ENCODE measurements at places on chromosomes 2 and 18.

DNA sequence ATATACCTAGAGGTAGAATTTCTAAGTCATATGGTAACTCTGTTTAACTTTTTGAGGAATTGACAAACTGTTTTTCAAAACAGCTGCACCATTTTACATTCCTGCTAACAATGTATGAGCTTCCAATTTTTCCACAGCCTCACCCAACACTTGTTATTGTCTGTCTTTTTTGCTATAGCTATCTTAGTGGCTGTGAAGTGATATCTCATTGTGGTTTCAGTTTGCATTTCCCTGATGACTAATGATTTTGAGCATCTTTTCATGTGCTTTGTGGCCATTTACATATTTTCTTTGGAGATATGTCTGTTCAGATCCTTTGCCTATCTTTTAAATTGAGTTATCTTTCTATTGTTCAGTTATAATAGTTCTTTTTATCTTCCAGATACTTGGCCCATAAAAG lies 273.8 kb downstream of the AGPS start:
- no peak for DNase-seq

DNA sequence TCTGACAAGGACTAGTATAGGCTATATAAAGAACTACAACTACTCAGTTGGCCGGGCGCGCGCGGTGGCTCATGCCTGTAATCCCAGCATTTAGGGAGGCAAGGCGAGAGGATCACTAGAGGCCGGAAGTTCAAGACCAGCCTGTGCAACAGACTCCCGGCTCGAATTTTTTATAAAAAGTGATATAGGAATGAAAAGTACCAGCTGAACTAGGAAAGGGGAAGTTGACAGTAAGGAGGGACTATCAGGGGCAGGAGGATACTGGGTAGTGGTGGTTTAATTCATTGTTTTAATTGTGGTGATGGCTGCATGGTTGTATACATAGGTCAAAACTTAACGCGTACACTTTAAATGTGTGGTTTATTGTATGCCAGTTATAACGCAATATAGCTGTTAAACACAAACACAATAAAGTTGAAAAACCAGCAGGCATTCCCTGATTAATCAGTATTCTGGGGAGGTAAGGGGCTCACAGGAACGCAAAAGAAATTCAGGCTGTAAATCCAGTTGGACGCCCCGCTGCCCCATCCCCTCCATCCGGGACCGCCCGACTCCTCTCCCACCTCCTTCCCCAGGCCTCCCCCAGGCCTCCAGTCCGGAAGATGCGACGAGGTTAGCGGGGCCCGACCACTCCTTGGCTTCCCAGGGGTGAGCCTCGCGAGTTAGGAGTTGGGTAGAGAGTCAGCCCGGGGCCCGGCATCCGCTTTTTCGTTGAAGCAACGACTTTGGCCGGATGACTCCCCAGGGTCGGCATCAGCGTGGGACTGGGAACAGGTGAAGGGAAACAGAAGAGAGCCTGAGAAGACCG lies 746 bp upstream of the POLR1B start:
- peak; percentile 90 for DNase-seq

DNA sequence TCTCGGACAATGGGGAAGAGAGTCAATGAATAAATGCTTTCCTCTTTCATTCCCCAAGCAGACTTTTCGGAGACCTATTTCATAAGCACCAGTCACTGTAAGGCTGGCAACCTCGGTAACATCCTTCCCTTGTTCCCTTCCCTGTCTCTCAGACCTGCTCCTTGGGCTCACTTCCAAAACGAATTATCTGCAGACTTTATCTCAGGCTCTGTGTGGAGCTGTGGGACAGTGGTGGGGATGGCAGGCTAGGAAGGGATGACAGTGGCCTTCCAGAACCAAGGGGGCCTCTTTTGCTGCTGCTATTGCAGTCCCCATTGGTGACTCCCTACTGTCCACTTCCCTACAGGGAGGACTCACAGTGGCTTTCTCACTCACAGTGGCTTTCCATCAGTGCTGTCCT lies 185.6 kb upstream of the MEX3C start:
- no peak for DNase-seq

DNA sequence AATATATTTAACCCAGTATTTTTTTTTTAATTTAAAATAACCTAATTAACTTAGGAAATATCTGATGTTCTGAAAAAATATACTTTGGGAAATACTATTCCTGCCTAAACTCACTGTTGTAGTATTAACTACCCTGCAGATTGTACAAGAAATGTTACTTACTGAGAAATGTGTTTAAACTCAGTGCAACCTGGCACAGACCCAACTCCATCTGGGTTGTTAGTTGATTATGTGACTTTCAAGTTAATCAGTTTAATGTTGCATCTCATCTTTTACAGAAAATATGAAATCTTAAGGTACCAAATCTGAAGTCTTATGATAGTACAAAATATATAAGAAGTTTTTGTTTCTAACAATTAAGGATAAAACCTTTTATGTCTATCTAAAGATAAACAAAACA lies 27.3 kb downstream of the VAPA start:
- no peak for DNase-seq

DNA sequence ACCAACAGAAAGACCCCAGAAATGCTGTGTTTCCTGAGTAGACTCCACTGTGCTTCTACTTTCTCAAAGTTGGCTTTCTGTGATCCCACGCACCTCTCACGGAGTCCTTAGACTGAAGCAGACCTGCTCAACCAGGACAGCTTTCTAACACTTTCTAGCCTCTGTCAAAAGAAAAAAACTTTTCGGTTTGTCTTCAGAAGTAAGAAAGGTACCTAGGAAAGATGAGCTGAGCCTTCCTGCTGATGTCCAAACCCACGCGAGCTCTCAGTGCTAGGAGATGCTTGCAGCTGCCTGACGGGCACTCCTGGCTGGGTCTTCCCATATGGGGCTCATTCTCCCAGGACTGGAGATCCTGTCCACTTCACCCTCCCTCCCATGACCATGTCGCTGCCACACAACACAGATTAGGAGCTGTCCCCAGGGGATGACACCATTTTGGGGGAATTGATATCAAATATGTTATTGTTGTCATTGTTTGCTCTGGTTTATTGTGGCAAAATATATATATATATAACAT lies 49.2 kb upstream of the DAPL1 start:
- DNase-seq: no peak

DNA sequence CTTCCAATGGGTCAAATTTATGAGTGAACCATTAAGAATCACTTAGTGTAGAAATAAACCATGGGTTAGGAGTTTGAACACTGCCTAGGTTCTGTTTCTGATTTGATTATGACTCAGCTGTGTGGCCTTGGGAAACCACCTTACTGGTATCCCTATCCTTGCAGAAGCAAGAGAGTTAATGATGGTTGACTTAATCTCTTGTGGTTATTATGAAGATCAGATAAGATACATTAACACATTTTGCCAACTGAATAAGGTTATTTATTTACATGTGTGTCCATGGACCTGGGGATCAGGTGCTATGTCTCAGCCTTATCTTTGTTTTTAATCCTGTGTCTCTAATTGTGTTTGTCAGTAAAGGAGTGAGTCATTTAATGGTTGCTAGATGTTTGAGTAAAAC lies 5.4 kb upstream of the KCNJ13 start:
- no peak for DNase-seq

- no peak for DNase-seq
Measured at GRCh38 chr2:159922563-159922962, 124.6 kb upstream of the CD302 start.

- DNase-seq: no peak
Measured at GRCh38 chr2:188993247-188993646, 19.1 kb downstream of the COL3A1 start.
